Activated naive CD8-positive, alpha-beta T cell treated with anti-CD3 and anti-CD28 coated beads, Interleukin-2, amount 50 U/mL, for 16 hours (primary cell): ENCODE measurements at places on chromosomes 1 and 21.

DNA sequence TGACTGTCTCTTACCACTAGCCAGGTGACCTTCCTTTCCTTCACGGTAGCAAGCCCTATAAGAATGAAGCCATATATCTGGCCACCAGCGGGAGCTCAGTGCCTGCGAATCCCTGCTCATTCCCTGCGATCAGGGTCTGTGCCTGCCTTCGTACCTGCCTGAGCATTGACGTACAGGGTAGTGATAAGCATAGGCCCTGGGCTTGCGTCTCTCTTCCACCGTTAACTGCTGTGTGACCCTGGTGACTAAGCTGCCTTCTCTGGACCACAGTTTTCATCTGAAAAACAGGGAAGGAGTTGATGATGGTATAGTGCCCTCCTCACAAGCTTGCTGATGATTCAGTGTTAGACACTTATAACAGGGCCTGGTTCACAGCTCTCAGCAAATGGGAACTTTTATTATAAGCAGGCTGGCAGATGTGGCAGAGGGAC is 4.1 kb downstream of the ZC3H12A start:
- no peak for DNase-seq

DNA sequence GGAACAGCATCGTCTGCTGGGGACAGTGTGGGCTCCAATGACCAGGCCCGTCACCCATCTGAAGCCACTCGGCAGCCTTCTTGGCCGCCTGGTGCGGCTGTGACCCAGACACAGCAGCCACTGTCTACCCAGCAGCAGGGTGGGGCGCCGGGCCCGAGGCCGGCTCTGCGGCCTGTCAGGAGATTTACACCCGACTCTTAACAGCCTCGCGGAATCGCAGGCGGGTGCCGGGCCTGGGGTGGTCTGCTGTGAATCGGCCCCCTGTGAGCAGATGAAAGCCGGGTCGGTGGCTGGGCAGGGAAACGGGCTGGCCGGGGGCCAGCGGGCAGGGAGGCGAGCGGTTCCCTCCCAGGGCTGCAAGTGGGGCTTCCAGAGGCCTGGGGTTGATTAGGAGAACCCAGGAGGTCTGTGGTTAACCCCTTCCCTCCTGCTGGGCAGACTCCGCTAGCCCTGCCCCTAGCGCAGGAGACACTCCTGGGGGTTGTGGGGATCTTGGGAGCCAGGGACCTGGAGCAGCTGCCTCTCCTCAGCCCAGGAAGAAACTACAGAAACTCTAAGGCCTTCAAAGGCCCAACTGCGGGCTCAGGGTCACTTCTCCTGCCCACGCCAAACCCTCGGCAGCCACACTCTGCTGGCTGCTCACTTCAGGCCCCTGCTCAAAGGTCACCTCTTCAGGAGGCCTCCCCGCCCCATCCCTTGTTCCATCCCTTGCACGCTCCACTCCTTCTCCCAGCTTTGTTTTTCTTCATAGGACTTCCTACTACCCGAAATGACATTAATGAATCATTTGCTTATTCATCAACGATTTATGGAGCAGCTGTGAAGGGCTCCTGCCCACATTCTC is 15.6 kb downstream of the RUNX3 start:
- no peak for DNase-seq

DNA sequence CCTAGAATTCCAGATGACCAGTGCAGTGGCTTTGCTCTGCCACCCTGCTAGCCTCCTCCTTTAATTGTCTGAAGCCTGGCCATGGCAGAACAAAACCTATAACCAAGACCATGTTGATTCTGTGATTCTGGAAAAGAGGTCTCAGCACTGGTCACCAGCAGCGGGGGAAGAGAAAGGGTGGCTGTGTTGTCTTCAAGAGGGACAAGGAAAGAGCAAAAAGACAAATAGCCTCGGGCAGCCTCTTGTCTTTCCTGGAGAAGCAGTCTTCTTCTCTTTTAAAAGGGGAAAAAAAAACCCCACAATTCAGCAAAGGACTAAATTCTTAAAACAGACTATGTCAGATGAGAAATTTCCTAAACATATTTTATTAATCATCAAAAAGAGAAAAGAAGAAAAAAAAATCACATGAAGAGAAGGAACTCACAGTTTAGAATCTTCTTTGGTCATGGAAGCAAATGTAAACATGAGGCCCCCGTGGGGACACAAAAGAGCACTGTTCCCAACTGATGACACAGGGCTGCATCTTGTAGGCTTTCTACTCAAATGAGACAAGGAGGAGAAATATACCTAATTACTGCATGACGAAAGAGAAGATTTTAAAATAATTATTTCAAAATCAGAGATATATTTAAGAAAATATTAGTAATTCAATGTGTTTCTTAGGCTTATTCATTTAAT is 36.3 kb upstream of the RAP1GAP start:
- no peak for DNase-seq

GRCh38 chr1:29839726-29840125 is 603.4 kb downstream of the PTPRU start:
- DNase-seq: no peak

- DNase-seq: no peak
Observed at GRCh38 chr1:116521186-116521585, 49.6 kb downstream of the CD58 start.

GRCh38 chr1:92317836-92318493 is 19.1 kb downstream of the RPAP2 start:
- no peak for DNase-seq

- DNase-seq: no peak
Observed at GRCh38 chr1:19124273-19124672, 85.8 kb downstream of the UBR4 start.

GRCh38 chr21:28069450-28069923 is 923.2 kb downstream of the LTN1 start:
- no peak for DNase-seq

GRCh38 chr1:119006406-119007279 is 18.5 kb upstream of the TBX15 start:
- DNase-seq: no peak

DNA sequence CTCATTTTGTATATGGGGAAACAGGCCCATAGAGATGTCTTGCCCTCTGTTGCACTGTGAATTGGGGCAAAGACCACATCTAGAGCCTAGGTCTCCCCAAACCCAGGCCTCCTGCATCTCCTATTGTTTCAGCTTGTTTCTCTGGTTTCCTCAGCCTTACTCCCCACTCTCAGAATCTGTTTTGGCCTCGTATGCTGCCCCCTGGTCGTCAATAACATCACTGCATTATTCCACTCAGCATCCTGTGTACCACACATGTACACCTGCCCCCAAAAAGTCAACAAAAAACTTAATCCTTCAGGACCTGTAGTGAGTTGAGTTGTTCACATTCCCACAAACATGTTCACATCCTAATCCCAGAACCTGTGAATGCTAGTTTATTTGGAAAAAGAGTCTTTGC is 184.8 kb downstream of the BRINP2 start:
- no peak for DNase-seq

DNA sequence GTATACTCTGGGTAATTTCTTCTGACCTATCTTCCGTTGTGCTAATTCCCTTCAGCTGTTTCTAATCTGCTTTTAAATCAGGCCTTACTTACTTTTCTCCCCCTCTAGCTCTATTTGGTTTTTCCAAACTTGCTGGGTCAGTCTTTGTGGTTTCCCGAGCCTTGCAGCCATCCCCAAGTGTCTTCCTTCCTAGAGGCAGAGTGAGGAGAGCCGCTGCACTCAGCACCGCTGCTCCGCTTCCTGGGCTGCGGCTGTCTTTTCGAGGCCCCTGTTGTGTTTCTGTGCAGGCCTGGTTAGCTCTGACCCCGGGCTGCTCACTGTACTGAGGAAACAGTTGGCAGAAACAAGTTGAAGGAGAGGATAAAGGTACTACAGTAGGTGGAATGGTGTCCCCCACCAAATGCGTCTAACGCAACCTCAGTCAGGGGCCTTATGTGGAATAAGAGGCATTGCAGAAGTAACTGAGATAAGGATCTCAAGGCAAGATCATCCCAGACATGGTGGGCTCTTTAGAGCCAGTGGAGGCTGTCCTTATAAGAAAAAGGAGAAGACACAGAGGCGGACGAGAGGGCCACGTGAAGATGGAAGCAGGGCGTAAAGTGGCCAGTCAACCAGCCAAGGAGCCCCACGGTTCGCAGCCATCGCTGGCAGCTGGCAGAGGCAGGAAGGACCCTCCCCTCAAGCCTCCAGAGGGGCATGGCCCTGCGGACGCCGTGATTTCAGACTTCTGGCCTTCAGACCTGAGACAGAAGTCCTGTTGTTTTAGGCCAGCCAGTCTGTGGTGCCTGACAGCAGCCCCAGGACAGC is 10.5 kb downstream of the WNT9A start:
- DNase-seq: no peak

GRCh38 chr1:203693721-203694120 is 67.1 kb downstream of the ATP2B4 start:
- no peak for DNase-seq

GRCh38 chr1:150572918-150573647 is 6.3 kb downstream of the MCL1 start:
- DNase-seq: no peak

DNA sequence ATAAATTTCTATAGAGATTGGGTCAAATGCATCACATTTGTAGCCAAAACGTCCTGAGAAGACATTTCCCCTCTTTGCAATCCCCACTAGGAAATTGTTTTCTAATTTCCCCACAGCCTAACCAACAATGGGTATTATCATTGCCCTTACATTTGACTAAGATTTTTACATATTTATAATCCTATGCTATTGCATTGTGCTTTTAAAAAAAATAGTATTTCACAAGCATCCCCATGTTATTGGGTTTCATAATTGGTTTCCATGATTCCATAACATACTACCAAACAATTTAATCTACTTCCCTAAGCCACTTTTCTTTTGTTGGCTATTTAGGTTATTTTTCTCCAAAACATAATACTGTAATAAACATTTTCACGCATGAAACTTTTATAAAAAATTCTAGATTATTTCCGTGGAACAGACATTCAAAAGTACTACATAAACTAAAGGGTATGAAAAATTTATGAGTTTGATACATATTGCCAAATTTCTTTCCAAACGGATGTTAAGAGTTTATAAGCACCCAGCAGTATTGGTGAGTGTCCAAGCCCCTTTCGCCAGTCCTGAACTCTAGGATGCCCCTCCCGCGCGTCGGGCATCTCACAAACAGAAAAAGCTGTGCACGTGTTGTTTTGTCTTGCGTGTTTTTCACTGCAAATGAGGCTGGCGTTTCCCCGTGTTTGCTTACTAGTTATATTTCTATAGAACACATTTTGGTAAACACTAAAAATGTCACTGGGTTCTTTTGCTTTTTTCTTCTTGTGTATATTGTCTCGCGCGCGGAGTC is 2.0 kb upstream of the LHX4 start:
- DNase-seq: no peak

GRCh38 chr1:234926559-234927311 is 201.9 kb downstream of the TOMM20 start:
- DNase-seq: no peak

- DNase-seq: no peak
Observed at GRCh38 chr1:117655220-117655577, 49.4 kb downstream of the TENT5C start.

DNA sequence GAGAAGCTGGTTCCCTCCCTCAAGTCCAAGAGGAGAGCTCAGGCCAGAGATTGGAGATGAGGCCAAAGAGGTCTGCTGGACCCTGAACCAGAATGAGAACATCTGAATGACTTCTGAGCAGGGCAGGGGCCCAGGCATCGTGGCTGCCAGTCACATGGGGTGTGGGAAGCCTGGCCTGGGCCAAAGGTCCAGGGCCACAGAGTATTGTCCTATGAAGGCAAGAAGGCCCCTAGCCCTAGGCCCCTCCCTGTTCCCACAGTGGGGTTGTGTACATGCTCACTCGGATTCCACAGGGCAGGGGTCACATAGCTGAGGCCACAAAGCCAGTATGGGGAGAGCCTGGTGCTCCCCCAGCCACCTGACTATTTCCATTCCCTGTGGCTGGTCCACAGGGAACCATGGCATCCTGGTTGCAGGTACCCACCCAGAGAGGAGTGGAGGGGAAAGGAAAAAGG is 18.5 kb upstream of the SLC1A7 start:
- no peak for DNase-seq

GRCh38 chr1:95407886-95408291 is 173.9 kb downstream of the RWDD3 start:
- DNase-seq: no peak

GRCh38 chr1:168521401-168522000 is 22.3 kb downstream of the XCL2 start:
- no peak for DNase-seq

- DNase-seq: no peak
Observed at GRCh38 chr1:17957588-17958267, 149.9 kb upstream of the IGSF21 start.

- no peak for DNase-seq
Observed at GRCh38 chr1:46203738-46204405, 738 bp downstream of the LURAP1 start.

DNA sequence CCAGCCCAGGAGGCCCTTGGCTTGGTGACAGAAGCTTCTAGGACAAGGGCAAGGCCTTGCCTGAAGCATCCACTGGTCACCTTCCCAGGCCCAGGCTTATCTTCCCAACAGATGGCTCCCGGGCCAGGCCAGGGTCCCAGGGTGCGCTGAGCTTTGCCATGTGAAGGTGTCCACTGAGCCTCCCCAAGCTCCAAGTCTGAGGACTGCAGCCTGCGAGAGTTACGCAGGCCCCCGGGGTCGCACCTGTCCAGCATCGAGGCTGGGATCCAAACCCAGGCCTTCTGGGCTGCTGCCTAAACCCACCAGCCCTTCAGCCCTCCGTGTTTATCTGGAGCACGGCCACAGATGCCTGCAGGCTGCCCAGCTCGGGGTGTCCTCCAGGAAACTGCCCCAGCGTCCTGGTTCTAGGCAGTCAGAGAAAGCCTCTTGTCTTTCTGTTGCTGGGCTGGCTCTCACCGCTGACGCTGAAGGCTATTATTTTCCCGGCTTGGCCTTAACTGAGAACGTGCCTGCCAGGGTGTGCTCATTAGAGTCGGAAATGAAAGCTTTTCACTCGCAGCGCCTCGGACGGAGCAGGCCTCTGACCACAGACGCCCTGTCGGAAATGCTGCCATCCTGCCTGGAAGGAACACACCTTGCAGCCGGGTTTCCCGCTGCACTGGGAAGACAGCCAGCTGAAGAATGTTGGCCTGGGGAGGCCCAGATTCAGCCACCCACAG is 71.4 kb downstream of the MEGF6 start:
- DNase-seq: no peak

- DNase-seq: no peak
Observed at GRCh38 chr1:115129071-115129640, 39.9 kb upstream of the TSPAN2 start.

- no peak for DNase-seq
Observed at GRCh38 chr1:107551456-107551855, 410.6 kb downstream of the NTNG1 start.

DNA sequence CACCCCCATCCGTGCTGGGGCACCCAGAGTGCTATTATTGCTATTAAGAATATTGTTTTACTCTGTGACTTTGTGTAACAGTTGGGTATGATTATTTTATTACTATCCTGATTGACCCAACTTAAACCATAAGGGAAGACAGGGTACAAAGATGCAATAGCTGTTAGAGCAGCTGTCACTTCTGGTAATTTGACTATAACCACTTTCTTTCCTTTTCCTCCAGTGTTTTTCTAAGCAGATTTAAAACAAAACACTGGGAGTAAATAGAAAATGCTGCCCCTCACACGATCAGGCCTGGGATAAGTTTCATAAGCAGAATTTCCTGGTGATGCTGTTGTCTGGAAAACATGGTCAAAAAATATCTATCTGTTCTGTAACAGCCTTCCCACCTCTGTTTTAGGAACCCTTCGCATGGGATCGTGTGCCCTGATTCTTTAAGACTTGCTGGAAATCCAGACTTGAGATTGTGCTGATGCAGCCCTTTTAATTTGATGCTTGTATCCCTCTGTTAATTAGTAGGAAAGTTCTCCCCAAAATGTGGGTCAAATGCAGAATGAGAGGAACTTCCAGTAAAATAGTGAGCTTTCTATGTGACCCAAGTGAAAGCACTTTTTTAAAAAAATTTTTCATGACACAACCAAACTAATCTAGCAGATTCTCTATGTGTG is 165.3 kb downstream of the FMN2 start:
- no peak for DNase-seq

GRCh38 chr21:42798106-42798505 is 81.2 kb downstream of the WDR4 start:
- no peak for DNase-seq
